T-helper 2 cell (primary cell): ENCODE measurements at places on chromosomes 1 and 21.

DNA sequence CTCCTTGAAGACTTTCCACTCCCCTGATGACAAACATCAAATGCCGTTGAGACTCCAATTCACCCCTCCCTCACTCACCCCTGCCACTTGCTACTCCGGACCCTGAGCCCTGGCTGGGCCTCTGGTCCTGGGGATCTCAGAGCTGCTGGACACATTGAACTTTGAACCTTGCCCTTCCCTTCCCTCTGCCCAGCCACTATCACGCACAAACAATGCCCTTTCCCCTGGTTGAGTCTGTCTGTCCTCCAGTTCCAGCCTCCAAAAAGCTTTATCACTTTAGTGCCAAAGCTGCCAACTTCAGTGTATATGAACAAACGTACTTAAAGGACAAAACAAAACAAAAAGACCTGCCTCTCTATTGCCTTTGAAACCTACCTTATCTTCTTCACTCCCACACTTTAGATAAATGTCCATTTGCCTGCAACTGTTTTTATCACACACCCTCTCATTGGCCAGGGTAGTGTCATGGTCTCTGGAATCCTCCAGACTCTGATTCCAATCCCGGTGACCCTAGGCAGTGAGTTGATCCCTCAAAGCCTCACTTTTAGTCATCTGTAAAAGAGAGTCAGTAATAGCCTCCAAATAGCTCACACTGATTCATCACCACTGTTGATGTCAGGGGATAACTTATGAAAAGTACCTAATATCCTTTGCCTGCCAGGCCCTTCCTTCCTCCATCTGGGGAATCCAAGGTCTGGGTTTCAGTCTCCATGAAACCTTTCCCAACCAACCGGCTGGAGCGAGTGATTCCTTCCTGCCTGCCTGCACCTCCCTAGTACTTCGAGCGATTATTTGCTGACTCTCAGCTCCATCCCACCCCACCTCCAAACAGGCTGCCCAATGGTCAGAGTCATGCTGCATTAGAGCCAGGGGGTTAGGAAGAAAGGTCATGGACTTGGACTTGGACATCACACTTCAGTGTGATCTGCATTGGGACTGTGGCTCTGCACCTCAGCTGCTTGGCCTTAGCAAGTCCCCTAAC is 15.9 kb upstream of the SPOCD1 start:
- DNase-seq, result no peak

- DNase-seq, result no peak
These were observed 65.4 kb upstream of the SMYD2 start for GRCh38 chr1:214215583-214215982.

- no peak for DNase-seq
These were observed 5.4 kb upstream of the ALPL start for GRCh38 chr1:21503706-21504377.

GRCh38 chr21:41711416-41712007 is 55.3 kb downstream of the RIPK4 start:
- no peak for DNase-seq

DNA sequence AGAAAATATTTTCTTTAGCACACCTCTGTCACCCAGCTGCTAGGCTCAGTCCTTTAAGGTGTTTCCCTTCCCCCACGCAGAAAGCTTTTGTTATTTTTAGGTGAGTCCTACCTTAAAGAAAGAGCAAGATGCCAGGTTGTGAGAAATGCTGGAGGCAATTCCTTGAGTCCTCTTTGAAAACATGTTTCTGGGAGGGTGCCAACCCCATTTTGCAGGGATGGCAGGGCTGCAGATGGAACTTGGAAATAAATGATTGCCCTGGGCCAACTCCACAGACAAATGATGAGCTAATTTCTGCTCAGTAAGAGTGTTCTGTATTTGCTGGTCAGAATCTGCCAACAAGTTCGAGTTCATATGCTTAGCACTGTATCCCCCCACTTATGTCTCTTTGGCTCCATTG is 119.2 kb upstream of the RAB3GAP2 start:
- no peak for DNase-seq

GRCh38 chr1:222583079-222583478 is 6.7 kb downstream of the TAF1A start:
- no peak for DNase-seq

- DNase-seq, result no peak
These were observed 628.2 kb downstream of the USP25 start for GRCh38 chr21:16357994-16358393.

- DNase-seq, result no peak
These were observed 10.4 kb upstream of the ACOT11 start for GRCh38 chr1:54537611-54538010.

DNA sequence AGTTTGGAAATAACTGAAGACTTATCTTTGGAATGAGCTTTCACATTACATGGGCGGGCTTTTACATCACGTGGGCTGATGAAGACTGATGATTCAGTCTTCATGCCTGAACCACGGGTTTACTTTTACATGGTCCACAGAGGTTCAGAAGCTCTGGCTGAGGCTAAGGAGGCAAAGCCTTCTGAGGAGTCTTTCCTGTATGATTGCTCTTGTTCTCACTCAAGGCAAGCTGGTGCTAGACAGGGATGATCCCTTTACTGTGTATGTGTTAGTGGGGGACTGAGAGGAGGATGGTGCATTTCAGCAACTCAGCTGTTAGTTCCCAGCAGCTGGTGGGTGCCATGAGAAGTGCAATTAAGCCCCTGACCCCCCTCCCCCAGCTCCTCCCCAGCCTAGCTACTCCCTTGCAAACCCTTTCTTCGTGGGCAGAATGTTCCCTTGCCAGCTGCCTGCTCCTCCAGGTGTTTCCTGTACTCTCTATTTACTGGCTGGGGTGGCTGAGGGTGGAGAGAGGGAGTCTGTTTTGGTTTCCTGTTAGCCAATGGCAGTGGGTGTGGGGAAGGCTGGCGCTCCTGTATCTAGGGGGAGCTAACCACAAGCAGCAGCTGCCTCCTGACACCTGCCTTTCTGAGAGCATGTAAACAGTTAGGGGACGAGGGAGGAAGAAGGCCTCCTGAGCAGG is 15.4 kb downstream of the BTG2 start:
- DNase-seq, result peak; percentile 68

DNA sequence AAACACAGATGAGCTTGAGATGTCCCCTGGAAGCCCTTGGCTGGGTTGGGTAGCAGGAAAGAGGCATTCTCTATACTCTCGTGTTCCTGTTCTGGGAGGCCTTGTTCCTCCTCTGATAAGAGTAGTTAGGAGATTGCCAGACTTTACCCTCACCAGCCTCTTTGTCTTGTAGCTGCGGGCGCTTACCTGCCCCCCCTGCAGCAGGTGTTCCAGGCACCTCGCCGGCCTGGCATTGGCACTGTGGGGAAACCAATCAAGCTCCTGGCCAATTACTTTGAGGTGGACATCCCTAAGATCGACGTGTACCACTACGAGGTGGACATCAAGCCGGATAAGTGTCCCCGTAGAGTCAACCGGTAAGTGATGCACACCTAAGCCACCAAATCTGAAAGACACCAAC is 5.2 kb downstream of the AGO1 start:
- DNase-seq, result no peak

DNA sequence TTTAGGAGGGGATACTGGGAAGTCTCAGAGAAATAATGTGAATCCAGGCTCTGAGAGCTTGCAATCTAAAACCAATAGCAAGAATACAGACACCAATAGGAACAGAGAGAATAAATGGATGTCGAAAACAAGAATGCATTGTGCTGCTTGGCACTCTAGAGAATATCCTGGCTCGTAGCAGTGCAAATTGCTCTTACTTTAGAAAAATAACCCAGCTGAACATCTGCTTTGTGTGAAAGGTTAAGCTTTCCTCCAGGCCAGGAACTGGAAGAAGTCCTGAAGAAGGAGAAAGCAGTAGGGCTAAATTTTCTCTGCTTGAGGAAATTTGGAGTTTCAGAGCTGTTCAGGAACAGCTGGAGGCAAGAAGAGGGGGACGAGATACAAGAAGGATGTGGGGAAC is 382.3 kb downstream of the HHIPL2 start:
- DNase-seq, result no peak

DNA sequence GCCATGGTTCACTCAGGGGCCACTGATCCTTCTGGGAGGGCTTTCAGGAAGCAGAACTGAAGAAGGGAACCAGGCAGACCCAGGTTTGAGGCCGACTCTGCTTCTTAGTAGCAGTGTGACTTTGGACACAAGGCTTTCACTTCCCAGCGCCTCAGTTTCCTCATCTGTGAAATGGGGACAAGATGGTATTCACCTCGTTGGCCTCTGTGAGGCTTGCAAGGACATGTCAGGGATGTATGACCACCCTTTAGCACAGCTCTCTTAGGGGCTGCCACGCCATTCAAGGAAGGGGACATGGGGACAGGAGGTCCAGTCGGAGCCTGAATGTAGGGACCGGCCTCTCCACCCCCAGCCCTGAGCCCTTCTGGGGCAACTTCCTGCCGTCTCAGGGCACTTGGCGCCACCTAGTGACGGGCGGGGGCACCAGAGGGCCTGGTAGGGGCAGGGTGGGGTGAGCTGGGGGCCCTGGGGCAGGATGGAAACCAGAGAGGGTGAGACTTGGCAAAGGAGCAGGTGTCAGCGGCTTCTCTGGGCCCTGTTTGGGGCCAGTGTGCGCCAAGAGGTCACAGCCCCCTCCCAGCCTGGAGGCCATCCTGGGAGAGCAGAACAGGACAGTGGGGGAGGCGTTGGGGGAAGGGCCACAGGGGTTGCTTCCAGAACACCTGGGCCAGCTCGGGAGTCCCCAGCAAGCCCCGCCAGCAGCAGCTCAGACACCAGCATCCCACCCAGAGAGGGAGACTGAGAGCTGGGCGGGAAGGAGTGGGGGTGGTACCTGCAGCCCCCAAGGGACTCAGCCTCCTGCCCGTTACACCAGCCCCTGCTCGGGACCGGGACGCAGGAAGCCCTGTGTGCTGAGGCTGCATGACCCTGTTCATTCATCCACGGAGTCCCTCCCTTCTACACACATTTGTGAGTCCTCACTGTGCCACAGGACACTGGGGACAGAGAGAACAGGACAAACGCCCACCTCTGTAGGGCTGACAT is 102.5 kb upstream of the TARDBP start:
- peak; percentile 73 for DNase-seq

GRCh38 chr1:109636201-109636952 is 16.7 kb downstream of the AMPD2 start:
- no peak for DNase-seq

DNA sequence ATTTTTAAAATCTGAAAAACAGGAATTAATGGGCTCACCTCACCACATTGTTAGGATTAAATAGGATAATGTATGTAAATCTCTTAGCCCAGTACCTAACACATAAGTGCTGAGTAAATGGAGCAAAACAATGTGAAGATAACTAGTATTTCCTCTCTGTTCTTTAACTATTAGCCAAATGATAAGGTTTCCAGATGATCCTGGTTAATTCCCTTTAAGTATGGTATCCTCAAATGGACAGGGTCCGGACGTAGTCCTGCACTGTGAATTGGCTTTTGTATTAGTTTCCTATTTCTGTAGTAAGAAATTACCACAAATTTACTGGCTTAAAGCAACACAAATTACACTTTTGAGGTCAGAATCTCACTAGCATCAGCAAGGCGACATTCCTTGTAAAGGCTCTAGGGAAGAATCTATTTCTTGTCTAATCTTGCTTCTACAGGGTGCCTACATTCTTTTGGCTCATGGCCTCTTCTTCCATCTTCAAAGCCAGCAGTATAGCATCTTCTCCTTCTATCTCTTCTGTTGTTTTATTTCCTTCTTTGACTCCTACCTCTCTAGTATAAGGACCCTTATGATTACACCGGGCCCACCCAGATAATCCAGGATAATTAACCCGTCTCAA is 17.1 kb downstream of the SCAF4 start:
- no peak for DNase-seq

DNA sequence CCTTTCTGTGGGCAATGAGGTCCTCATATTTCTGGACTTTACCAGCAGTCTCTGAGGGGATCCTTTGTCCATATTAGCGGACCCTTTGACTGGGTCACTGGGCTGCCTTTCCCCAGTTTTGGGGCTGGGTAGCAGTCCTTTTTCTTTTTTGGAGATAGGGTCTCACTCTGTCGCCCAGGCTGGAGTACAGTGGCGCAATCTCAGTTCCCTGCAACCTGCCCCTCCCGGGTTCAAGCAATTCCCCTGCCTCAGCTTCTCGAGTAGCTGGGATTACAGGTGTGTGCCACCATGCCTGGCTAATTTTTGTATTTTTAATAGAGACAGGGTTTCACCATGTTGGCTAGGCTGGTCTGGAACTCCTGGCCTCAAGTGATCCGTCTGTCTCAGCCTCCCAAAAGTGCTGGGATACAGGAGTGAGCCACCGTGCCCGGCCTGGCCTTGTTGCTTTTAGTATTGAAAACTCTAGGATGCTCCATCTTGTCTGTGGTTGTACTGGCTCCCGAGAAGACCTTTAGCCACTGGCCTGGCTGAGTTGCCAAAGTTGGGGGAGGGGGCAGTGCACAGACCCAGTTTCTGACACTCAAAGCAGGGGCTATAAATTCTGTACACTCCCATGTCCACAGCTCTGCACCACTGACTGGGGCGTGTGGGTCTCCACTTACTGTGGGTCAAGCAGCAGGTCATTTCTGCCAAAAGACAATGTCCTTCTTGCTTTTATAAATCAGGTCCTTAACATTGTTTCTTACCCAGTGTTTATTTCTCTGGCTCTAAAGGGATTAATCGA is 33.1 kb downstream of the MAN1C1 start:
- no peak for DNase-seq

GRCh38 chr1:152228831-152229230 is 4.8 kb upstream of the HRNR start:
- no peak for DNase-seq

- no peak for DNase-seq
These were observed 14.2 kb upstream of the LRRC8D start for GRCh38 chr1:89806616-89807015.

DNA sequence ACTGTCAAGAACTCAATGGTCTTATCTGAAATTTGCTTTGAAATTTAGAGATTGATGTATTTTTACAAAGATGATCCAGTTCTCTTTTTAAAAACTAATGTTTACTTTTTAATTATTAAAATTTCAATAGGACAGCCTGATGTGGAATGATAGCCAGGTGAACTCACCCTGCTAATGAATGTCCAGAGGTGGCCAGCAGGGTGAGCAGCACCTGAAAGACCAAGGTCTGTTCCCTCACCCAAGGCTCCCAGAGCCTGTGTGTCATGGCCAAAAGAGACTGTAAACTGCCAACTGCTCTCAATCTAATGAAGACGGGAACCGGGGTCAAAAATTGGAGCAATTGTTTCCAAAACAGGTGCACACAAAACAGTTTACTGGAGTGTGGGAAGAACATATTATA is 340.4 kb downstream of the DISC1 start:
- no peak for DNase-seq

DNA sequence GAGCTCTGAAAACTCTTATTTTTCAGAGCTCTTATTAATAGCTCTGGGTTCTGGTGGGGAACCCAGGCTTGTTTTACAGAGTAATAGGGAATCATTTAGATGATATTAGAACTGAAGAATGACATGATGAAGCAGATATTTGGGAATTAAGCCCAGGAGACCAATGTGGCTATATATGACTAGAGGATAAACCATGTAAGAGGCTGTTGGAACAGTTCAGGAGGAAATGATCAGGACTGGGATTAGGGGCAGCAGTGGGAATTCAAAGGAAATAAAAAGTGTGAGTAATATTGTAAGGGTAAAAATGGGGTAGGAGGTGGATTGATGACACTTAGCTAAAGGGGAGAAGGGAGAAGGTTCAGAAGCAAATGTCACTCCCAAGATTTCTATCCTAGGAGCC is 58.6 kb downstream of the GIPC2 start:
- DNase-seq, result no peak
